ENCODE measurements at places on chromosomes 2 and 18.

DNA sequence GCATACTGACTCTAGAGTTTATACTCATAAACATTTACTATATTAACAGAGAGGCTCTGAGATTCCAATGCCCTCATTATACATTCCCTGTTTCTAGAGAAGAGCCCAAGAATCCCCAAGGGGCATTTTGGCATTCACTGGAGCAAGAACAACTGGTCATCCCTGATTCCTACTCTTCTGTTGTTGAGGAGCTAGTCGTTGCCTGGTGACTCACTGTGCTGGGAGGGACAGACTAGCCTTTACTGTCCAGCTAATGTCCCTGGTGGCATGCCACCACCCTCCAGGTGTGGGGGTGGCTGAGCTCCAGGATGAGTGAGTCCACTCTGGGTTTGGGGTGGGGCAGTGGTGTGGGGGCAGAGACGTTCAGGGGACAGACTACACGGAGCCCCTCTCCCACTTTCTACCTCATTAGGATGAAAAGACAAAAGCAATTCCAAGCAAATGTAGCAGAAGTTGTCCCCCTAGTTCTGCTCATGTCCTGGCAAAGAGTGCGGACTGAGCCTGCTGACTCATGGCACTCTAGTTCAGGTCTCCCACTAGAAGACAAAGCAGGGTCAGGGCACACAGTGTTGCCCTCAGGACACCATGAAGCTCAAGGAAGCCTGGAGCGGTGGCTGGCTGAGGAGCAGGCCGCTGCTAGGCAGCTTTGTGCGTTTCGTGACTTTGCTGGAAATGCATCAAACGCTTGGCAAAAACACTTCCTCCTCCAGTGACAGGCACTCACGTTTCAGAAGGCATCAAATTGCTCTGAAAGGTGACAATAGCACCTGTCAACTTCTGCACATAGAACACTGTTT lies 49.4 kb downstream of the RHOB start:
- no peak for DNase-seq

DNA sequence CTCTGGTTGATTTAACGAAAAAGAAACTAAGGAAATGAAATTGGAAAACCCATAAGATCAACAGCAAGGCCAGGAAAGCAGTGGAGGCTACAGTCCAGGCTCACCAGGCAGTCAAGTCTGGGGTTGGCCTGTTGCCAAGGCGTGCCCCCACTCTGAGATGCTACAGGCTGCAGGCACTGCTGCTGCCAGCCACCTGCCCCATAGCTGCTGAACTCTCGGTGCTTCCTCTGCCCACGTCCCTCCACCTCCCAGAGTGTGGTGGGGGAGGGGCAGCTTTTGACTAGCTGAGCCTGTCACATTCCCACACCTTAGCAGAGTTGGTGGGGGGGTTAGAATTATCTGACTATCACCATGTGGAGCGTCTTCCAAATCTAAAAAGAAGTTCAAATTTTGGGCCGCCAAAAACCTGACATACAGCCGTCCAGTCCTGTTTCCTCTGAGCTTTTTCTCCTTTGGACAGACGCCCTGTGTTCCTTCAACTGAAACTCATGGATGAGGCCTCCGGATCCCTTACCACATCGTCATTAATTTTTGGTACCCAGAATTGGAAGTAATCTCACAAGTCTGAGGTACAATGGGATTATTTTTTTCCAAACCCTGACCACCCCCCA lies 3.9 kb upstream of the SH3RF3 start:
- no peak for DNase-seq

DNA sequence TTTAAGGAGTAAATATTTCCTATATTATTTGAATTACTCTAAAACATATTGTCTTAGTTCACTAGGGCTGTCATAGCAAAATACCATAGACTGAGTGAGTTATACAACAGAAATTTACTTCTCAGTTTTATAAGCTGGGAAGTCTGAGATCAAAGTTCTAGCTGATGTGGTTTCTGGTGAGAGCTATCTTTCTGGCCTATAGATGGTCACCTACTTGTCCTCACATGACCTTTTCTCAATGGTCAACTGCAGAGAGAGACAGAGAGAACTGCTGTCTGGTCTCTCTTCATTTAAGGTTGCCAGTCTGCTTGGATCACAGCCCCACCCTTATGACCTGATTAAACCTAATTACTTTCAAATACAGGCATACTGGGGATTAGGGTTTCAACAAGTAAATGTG lies 490.9 kb downstream of the FBXO15 start:
- no peak for DNase-seq

GRCh38 chr18:59509481-59510442 lies 150.7 kb upstream of the LMAN1 start:
- DNase-seq, result no peak

- DNase-seq, result no peak
These were observed 1149.5 kb downstream of the DSC3 start for GRCh38 chr18:29892960-29893558.

- DNase-seq, result no peak
These were observed 11.0 kb upstream of the CXCR4 start for GRCh38 chr2:136128905-136129304.

- no peak for DNase-seq
These were observed 20.2 kb downstream of the CACNB4 start for GRCh38 chr2:152078662-152079061.

- DNase-seq, result no peak
These were observed 163.6 kb upstream of the ACAA2 start for GRCh38 chr18:49976795-49977560.

DNA sequence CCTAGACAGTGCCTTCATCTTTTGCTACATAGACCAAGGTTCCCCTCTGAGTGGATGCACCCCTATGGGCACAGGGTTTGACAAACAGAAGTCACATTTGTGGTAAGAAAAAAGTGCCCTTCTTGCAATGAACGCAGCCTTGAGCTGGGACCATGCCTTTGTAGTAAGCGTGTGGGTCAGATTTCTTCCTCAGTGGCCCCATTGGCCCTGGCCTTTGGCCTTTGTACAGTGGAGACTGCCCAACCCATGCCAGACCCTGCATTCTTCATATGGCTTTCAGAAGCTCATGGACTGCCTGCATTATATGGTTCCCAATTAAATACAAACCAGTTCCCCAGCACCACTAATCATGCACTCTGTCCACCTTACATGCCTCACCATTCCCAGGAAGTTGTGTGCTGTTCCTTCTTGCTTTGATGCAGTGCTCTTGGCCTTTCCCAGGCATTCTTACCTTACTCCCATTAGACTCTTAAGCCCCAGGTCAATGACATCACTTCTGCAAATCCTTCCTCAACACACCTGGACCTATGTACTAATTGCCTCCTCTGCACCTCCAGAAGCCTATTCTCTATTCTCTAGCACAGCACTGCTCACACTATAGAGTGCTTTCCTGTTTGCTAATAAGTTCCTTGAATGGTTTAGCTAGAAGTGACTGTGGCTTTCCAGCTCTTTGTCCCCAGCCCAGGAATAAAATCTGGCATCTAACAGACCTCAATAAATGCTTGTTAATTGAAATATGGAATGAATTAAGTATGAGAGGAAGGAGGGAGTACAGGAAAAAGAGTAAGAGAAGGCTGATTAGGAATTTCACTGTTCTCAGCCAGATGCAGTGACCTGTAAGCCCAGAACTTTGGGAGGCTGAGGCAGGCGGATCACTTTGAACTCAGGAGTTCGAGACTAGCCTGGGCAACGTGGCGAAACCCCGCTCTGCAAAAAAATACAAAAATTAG lies 60.2 kb downstream of the TMEM247 start:
- DNase-seq, result no peak

- DNase-seq, result no peak
These were observed 21.3 kb upstream of the TMEM131 start for GRCh38 chr2:98016908-98017670.

DNA sequence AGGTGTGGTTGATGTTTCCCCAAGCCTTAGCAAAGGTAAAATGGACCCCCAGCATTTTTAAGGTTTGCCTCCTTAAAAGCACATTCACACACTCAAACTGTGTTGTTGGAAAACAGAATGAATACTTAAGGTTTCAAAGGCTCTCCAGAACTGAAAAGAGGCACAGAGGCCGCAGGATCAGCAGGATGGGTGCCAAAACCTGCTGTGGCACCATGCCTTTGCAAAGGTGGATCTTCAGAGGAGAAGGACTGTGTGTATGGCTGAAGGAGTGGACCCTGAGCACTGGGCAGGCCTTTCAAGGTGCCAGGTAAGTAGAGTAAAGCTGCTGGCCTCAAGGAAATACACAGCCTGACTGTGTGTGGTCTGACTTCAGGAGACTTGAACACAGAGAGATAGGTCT lies 127.3 kb downstream of the XRCC5 start:
- DNase-seq, result no peak

DNA sequence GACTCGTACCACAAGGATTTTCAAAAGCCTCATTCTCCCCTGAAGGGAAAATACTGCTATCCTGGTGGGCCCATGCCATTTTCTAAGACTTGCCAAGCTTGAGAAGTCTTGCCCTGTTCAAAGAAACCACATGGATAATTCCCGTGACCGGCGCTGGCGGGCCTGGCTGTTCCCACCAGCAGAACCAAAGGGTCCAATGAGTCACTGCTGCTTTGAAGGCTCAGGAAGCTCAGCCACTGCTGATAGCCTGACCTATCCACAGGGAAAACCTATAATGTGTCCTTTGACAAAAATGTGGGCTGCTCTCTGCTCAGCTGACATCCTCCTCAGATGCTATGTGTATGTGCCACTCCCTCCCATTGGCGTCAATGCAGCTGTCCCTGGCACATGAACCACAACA lies 137.9 kb upstream of the RAB12 start:
- no peak for DNase-seq

DNA sequence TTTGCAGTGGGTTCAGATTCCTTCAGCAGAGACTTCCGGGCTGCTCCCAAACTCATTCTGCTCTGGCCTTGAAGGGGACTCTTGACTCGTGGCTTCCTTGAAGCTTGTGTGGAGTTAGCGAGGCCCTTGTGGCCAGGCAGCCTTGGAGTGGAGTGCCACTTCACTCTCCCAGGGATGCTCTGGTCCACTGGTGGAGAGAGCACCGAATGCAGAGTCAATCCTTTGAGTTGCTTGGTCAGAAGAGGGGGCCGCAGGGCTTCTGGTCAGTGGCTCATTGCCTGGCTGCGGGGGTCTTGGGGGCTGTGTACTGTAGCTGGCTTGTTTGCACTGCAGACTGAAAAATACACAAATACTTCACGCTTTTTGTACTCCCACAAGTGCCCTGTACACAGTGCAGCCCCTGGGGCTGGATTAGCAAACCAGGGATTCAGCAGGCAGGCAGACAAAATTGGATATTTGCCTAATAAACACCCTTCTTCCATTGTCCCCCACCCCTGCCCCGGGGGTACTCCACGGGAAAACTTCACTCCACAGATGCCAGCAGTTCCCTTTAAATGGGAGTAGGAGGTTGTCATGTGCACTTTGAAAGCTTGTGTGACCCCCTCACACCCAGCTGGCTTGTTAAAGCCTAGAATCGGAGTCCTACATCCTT lies 3.2 kb downstream of the GLI2 start:
- no peak for DNase-seq

DNA sequence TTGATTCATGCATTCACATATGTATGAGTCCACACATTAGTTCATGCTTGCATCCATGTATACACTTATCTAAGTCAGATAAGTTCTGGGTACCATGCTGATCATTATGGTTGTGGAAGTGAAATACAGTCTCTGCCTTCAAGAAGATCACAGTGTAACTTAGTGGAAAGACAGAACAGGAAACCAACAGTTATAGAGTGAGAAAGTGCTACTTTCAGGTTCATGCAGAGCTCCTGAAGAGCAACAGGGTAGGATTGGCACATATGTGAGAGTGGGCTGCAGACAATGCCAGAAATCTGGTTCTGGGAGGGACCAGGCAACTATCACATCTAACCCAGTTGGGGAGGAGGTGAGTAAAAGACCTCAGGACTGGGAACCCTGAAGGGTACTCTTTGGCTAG lies 35.4 kb upstream of the PGAP1 start:
- DNase-seq, result no peak

DNA sequence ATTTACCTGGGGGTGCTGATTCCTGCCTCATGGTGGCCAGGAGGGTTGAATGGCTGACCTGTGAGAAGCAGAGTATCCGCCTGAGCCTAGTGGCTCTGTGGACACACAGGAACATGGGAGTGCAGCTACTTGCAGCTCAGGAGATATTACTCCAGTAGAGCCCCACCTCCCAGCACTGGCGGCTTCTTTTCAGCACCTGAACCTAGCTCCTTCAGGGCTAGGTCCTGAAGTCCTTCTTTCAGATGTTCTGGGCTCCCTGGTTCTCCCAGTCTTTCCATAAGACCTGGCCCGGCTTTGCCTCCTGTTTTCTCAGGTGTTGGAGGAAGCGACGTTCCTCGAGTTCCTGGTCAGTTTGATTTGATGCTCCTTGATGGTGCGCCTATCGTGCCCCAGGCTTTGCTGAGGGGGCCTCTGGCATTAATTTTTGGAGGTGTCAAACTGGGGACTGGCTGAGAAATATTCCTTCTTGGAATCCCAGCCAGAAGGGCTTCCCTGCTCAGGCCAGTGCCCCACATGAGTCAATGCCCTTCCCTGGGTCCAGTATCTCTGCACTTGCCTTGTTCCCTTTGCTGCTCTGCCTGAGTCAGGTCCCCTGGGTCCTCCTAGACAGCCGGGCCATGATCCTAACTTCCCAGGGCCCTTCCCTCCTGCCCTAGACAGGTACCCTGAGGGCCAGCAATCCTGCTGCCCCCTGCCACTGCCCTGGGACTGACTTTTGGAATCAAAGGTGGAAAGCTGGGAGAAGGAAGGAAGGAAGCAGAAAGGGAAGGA lies 110.7 kb upstream of the HAAO start:
- DNase-seq, result no peak

DNA sequence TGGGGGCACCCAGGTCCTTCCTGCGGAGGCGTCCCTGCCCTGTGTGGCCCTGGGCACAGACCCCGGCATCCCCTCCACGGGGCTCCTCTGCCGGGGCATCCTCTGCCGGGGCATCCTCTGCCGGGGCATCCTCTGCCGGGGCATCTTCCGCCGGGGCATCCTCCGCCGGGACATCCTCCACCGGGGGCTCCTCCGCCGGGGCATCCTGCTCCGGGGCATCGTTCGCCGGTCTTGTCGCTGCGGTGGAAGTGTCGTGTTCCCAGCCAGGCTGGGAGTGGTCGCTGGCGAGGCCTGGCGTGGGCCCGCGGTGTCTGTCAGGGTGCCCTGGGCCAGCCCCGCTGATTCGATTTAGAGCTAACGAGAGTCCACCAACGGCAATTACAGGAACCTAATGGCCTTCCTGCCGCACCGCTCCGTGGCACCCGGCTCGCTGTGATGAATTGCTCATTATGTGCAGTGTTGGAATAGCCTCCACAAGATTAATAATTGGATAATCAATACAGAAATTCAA lies 115.1 kb downstream of the NFATC1 start:
- no peak for DNase-seq

- DNase-seq, result no peak
These were observed 375.5 kb downstream of the ZNF521 start for GRCh38 chr18:24976502-24976901.

DNA sequence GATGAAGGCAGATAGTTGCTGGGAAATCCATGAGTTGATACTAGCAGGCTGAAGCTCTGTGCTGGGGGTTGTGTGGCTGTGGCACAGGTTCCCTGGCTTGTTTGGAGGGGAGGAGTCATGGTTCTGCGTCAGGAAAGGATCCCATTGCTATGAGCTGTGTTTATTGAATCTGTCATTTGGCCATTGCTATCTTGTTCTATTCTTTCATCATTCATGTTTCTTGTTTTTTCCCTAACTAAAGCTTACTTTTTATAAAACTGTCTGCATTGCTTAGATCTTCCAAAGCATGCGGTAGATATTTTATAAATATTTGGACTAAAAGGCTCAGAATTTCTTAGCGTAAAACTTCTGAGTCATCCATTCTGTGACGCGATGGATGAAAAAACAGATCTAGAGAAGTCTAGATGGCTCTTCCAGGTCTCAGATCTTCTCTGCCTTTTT lies 335.3 kb downstream of the PTPRM start:
- DNase-seq, result no peak

- DNase-seq, result no peak
These were observed 16.3 kb upstream of the RMND5A start for GRCh38 chr2:86703704-86704361.

- no peak for DNase-seq
These were observed 9.2 kb downstream of the CHST9 start for GRCh38 chr18:27175914-27176313.

Measured in activated T-cell treated with anti-CD3 and anti-CD28 coated beads, Interleukin-2, amount 50 U/mL, for 1 hour (primary cell).